ENCODE measurements at places on chromosomes 16 and 17.

GRCh38 chr17:78653382-78653781 lies 76.2 kb upstream of the DNAH17 start:
- no peak for DNase-seq

GRCh38 chr17:41406205-41406604 lies 8.8 kb upstream of the KRT31 start:
- DNase-seq: peak; percentile 26

GRCh38 chr16:71807905-71808592 lies 585 bp downstream of the AP1G1 start:
- peak; percentile 23 for DNase-seq

DNA sequence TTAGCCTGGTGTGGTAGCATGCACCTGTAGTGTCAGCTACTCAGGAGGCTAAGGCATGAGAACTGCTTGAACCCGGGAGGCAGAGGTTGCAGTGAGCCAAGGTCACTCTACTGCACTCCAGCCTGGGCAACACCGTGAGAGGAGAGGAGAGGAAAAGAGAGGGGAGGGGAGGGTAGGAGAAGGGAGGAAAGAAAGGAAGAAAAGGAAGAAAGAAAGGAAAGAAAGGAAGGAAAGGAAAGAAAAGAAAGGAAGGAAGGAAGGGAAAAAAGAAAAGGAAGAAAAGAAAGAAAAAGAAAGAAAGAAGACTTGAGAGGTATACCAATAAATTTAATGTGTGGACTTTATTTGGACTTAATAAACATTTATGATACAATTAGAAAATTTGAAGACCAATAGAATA lies 66.8 kb upstream of the FA2H start:
- DNase-seq: no peak

DNA sequence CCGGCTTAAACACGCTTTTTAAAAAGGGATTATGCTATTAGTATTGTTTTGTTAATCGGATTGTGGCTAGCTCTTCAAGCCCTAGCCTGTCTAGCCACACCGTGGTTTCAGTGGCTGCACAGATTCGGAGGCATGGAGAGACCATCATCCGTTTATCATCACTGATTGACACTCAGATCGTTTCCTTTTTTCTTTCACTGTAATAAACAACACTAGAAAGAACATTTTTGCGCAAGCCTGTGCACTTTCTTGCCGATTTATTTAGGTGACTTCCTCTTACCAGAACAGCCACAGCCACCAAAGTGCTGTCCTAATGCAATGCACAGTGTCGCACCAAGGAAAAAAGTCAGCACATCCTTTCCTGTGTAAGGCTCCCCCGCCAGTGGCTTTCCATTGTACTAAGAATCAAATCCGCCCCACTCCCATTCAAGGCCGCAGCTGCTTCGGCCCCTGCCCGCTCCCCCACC lies 78.2 kb downstream of the CRISPLD2 start:
- DNase-seq: no peak

DNA sequence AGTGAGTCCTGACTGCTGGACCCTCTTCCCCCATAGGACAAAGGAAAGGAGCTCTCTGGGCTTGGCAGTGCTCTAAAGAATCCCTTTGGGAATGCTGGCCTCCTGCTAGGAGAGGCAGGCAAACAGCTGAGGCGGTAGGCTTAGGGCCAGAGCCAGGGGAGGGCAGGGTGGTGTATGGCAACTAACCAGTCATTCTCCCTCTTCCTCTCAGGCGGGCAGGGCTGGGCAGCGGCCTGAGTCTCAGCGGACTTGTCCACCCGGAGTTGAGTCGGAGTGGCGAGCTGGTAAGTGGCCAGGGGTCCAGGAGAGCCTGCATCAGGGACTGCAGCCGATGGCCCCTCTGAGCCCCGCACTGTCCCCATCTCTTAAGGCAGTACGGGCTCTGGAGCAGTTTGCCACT lies 4.4 kb downstream of the ACADVL start:
- no peak for DNase-seq

DNA sequence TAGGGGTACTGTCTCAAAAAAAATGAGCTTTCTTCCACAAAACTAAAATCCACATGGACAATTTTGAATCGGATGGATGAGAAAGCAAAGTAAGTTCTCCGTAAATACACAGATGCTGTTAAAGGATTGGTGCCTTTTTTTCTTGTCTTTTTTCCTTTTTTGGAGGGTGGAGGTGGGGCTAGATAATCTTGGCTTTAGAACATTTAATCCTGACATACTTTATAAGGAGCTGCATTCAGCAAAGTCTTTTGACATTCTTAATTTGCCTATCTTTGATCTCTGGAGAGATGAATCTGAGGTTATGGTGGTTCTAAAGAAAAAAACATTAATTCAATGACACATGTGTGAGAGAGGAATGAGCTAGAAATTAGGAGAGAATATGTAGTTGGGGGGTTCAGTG lies 312.3 kb upstream of the KCNJ16 start:
- DNase-seq: no peak

- no peak for DNase-seq
Observed at GRCh38 chr17:73480740-73481139, 163.5 kb downstream of the SDK2 start.

DNA sequence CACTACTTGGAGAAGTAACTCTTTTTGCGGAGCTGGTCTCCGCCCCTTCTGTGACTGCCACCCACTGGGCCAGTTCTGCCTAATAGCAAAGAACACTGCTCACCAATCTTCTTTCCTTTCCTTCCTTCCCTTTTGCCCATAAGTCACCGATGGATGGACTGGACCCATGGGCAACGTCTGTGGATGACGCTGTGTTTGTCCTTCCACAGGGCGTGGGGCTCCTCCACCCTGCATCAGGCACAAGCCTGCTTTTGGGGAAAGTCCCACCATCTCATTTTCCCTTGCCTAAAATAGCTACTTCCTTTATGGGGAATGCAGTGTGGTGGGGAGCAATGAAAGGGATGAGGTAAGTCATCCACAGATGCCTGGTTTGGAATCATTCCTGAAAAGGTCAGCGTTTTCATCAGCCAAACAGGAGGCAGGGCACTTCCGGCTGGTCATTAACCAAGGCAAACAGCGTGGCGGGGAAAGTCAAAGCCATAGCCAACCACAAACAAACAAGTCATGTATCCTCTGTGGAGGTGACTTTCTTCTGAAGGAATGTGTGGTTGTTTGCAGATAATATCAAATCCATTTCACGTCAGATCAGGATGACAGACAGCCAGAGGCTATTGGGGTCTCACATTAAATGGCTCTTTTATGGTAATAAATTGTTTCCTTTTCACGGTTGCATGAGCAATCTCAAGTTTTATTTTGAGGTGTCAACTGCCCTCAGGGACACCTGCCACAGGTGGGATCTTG lies 30.7 kb upstream of the MED9 start:
- peak; percentile 39 for DNase-seq

DNA sequence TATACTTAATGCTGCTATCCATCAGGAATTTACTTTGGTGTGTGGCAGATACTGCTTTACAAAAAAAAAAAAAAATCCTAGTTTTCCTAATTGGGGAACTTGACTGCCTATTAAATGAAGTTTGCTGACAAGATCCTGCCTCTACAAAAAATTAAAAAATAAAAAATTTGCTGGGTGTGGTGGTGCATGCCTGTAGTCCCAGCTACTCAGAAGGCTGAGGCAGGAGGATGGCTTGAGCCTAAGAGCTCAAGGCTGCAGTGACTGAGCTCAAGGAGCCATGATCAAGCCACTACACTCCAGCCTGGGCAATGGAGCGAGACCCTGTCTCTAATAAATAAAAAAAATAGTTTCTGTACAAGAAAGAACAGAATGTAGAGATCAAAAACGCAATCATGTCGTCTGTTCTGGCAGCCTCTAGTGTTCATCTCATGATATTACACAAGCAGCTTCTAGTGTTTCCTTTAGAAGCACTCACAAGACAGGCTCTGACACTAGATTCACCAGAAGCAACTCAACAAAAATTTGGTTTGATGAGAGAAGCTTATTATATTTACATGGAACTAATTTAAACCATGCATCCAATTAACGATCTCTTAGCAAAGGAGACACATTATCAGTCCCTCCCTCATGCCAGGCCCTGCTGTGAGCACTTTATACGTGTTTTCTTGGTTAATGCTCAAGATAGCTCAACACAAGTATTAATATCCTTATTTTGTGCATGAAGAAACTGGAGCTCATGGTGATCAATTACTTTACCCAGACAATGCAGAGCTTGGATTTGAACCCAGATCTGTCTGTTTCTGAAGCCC lies 6.8 kb upstream of the KRTAP17-1 start:
- no peak for DNase-seq

- no peak for DNase-seq
Observed at GRCh38 chr16:8581831-8582580, 8.3 kb downstream of the TMEM114 start.

DNA sequence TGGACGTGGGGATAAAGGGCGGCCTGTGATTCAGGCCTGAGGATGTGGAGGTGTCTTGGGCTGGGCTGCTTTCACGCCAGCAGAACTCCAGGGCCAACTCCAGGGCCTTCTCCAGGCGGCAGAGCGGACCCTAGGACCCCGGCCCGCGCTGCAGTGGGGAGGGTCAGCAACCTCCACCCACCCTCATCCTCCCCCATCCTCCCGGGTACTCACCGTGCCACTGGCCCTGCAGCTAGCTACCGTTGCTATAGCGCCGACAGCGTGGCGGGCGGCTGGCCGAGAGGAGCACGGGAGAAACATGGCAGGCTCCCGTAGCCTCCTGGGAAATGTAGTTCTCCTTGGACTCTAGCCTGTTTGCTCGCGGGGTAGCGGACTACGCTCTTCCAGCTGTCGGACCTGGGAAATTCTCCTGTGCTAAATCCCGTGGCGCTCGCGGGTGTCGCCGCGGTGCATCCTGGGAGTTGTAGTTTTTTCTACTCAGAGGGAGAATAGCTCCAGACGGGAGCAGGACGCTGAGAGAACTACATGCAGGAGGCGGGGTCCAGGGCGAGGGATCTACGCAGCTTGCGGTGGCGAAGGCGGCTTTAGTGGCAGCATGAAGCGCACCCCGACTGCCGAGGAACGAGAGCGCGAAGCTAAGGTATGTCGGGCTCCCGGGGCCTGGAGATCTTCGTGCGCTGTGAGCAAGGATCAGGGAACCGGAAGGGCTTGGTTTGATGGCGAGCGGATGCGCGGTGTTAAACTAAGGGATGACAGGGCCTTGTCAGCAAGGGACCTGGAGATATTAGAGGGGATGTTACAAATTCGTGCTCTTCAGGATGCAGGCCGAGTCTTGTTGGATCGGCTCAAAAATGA lies at the start of the genes FTO and RPGRIP1L:
TSS of gene FTO (plus strand) at position 567 of the 855 bp plus-strand sequence.
TSS of gene RPGRIP1L (minus strand) at position 270 of the 855 bp plus-strand sequence. CDS start 3,136 bp downstream, outside the sequence.
- DNase-seq: peak; percentile 90

All from 8988T (cell line).